Coronary artery (tissue), 2 donors: ENCODE measurements at places on chromosomes 12 and 14.

GRCh38 chr12:99137124-99137855, 492.2 kb downstream of the APAF1 start:
- DNase-seq, result no peak

DNA sequence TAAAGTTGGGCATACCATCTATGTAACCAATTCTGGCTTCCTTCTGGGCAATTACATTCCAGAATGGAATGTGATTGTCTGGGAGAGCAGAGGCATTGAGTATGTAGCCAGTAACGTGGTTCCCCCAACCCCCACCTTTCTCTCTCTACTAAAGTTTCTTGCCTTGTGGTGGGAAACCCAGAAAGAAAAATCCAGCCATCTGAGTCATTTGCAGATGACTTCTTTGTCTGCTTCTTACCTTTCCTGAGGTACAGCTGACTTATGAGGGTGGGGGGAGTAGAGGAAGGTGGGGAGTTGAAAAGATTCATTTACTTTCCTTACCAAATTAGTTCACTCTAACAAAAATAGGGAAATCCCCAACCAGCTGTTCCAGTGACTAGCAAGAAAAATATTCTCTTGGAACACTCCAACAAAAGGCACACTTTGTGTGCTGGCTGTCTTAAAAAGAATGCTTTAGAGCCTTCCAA, 112.1 kb upstream of the FRMD6 start:
- no peak for DNase-seq

DNA sequence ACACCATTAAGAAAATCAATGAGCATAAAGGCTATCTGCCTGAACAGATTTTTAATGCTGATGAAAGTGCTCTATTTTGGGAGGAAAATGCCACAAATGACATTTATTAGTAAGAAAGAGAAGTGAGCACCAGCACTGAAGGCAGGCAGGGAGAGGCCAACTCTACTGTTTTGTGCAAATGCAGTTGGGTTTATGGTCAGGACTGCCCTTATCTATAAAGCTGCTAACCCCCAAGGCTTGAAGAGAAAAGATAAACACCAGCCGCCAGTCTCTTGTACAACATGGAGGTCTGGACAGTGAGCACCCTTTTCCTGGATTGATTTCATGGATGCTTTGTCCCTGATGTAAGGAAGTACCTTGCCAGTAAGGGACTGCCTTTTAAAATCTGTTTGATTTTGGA, 246.8 kb upstream of the SFSWAP start:
- no peak for DNase-seq

GRCh38 chr14:35406506-35407305, 2.2 kb upstream of the NFKBIA start:
- no peak for DNase-seq

DNA sequence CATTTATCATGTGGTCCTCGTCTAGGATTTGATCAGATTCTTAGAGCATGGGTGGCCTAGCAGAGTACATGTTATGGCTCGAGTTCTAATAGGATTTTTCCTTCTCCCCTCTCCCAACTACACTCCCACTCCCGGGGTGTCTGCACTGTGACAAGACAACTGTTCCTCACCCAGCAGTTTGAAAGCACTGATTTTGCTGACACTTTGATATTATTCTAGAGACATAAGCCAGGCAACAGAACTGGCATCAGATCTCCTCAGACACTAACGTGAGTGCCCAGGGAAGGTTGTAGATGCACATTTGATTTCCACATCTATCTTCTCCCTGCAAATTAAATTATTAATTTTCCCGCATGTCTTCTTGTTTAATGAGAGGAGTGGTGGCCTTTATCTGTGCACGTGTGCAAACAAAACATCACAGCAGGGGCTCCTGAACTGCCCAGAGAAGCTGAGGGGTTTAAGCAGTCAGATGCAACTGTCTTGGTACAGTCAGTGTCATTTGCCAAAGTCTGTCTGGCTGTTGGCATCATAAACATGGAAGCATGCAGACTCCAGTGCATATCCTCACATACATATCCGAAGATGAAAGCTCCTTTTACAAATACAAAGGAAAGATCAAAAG, 491.8 kb downstream of the NPAS3 start:
- DNase-seq, result no peak
